ENCODE measurements at places on chromosomes 2 and 18.

GRCh38 chr2:105409717-105410116 is 10.9 kb upstream of the FHL2 start:
- no peak for DNase-seq

DNA sequence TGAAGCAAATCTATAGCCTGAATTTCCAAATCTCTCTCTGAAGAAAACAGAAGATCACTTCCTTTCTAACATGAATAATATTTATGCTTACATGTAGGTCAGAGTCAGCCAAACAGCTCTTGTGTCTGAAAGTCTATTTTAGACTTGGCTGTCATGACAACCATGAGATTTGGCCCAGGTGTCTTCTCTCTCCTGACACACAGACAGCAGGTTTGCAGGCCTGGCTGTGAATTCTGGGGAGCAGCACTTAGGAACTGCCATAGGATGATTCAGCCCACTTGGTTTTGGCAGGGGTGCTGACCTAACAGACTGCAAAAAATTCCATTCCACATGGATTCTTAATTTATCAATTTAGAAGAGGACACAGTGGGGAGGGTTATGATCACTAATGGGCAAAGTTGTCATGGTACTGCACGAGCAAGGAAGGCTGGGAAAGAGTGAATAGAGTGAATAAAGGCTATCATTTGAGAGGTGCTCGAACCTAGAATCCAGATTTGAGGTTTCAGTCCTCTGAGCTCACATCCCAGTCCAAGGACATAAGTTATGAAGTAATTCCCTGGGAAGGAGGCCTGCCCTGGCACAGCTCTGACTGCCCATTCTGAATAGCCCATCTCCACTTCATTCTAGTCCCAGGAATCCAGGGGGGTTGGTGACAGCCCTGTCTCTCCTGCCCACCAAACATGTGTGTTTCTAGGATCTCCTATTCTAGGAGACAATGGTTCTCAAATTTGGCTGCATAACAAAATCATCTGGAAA is 453.9 kb upstream of the TRIB2 start:
- DNase-seq = no peak

GRCh38 chr2:164457271-164457670 is 164.0 kb downstream of the GRB14 start:
- no peak for DNase-seq

GRCh38 chr2:153074207-153074606 is 355.8 kb downstream of the ARL6IP6 start:
- no peak for DNase-seq

GRCh38 chr2:110843496-110843895 is 111.1 kb downstream of the ACOXL start:
- DNase-seq = no peak

DNA sequence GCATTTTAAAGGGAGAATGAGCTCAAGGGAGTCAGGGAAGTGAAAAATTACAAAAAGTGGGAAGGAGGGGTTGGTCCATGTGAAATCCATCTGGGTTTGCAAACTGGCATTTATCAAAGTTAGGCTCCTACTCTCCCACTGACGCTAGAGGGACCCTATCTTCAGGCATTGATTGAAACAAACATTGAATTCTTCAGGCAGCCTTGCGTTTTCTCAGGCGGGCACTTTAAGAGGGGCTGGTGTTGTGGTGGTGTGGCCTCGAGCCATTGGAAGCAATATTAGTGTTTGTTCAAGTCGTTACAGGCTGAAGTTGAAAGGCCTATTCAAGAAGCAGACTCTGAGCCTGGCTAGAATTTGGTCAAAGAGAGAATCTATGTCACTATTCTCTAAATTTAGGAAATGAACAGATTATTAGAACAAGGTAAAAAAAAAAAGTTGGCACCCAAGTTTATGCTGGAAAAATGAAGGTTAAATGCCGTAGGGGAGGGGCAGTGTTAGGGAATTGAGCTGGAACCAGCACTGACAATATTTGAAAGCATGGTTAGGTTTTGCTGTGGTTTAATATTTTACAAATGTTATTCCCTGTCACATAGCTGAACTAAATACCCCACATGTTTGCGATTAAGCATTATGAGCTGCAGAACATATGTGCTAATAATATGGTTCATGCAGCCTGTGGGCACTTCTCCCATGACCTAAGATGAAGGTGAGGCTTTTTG is 36.8 kb downstream of the STON1 start:
- no peak for DNase-seq

- DNase-seq = no peak
Observed at GRCh38 chr2:27209621-27210401, 2.0 kb upstream of the ATRAID start.

DNA sequence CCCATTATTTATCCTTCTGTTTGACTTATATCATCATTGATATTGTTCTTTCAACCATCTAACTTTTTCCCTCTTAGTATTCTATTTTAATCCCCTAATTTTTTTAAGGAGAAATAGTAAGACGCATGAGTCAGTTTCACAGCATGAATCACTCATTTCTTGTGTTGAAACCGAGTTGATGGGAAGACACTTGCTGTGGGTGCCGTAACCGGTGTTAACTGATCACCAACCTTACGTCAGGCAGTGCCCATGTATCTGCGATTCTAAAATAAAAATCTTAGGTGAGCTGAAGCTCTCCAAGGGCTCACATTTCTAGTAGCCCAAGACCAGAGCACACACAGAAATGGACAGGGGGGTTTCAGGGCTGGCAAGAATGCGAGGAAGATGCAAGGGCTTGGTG is 348.1 kb downstream of the GALR1 start:
- no peak for DNase-seq

GRCh38 chr2:238729261-238729935 is 118.5 kb upstream of the TWIST2 start:
- DNase-seq = no peak

DNA sequence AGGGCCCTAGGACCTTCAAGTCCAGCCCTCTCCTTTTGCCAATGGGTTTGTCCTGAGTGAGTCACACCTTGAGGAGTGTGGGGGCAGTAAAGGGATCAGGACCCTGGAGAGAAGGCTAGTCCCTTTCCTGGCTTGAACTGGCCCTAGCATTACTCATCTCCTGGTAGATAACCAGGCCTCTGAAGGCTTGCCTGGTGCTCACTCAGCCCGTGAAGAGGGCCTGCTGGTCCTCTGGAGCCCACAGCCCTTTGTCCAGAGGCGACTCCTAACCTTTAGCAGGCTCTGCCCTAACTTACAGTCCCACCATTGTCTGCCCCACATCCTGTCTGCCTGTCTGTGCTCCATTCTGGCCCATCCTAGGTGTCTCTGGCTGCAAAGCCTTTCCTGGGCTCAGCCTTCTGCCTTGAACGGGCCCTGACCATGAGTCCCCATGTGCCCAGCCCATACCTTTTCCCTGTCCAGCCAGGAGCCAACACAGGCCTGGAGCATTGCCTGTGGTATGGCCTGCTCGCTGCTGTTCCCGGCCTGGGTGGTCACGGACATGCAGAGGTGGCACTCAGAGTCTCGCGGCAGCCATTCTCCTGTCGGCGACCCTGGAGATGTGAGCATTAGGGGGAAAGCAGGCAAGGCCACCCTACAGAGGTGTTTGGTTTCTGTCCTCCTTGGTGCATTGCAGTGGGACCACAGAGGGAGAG is 5.0 kb downstream of the SFTPB start:
- no peak for DNase-seq

- no peak for DNase-seq
Observed at GRCh38 chr2:10513201-10513600, 65.1 kb upstream of the ODC1 start.

- DNase-seq = no peak
Observed at GRCh38 chr2:10171006-10171800, 48.7 kb downstream of the RRM2 start.

DNA sequence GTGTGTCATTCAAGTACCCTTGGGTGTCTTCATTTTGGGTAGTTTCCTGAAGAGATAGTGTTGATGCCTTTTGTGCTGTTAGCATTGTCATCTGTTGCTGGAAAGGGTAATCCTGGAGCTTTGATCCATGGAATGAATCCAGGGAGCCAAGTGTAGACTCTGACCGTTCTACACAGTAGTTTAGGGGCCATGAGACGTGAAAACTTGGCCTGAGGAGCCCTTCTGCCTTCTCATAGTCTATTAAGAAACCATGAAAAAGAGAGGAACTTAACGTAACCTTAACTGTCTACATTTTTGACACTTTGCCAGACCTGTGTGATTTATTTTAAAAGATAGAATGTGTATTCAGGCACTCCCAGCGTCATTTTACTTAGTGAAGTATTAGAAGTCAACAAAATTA is 194.0 kb downstream of the BABAM2 start:
- no peak for DNase-seq

GRCh38 chr2:232789082-232789481 is 12.7 kb upstream of the KCNJ13 start:
- no peak for DNase-seq

GRCh38 chr2:158217593-158217992 is 115.9 kb downstream of the UPP2 start:
- DNase-seq = no peak

GRCh38 chr2:132943829-132944228 is 273.8 kb upstream of the LYPD1 start:
- no peak for DNase-seq

GRCh38 chr2:144358374-144358964 is 161.4 kb downstream of the ZEB2 start:
- DNase-seq = no peak

- no peak for DNase-seq
Observed at GRCh38 chr2:17441055-17441771, 77.0 kb downstream of the RAD51AP2 start.

DNA sequence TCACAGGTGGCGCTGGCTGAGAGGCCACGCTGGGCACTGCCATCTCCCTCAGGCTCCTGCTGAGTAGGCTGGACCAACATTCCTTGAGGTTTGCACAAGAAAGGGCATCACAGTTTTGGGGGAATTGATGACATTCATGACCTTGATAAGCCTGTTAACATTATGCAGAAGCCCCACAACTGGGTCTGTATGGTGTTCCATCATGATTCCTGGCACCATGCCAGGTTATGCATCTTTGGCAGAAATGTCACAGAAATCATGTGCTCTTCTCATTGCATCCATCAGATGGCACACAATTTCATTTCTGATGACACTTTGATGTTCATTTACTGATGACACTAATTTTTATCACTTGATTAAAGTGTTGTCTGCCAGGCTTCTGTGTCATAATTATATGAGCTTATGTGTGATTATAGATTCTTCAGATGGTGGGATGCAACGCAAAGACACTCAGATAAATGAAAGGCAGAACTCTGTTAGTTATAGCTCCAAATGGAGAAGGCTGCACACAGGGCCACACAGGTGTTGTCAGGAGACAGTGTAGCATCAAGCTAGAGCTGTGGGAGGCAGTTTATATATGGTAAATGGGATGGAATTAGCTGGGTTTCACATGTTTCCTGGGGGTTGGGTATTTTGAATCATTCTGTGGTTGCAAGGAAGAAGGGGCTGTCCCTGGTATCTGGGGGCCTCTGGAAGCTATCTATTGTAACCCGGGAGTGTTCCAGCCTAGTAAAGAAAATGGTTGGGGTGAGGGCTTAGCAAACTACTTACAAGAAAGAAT is 191.3 kb downstream of the SLC39A10 start:
- DNase-seq = no peak

DNA sequence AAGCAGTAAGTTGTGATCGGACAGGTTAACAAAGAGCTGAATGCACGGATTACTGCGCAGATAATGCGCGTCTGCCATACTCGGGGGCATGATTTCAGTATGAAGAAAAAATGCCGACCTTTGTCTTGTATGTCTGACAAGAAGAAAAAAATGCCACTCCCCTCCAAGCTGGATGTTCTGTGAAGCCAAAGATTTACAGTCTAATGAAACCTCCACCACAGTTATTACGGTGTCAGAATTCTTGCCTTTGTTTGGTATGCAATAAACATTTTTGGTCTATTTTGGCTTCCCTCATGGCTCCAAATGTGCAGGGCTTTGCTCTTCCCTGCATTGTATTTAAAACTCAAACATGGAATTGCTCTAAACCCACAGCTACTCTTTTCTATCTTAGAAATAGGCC is 72.2 kb upstream of the THUMPD2 start:
- no peak for DNase-seq

- DNase-seq = no peak
Observed at GRCh38 chr2:31397094-31397493, 17.4 kb downstream of the XDH start.

- DNase-seq = no peak
Observed at GRCh38 chr18:72675394-72675793, 131.3 kb upstream of the CBLN2 start.

GRCh38 chr2:23624378-23624777 is 239.4 kb downstream of the KLHL29 start:
- no peak for DNase-seq

GRCh38 chr18:41060967-41061366 is 894.1 kb upstream of the PIK3C3 start:
- DNase-seq = no peak

DNA sequence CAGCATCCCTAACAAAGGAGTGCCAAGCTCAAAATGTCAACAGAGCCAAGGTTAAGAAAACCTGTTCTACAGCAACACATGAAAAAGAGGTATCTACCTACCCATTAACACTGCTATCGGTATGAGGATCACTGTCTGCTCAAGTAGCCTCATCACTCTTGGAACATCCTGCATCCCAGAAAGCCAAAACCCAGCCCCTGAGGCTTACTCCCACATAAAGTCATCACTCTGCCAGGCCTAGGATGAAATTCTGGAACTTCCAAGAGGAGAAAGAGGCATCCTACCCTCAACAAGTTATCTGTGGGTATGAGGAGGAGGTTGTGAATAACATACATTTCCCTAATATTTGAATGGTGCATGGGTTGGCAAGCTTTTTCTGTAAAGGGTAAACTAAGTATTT is 25.5 kb downstream of the CDH2 start:
- DNase-seq = no peak

DNA sequence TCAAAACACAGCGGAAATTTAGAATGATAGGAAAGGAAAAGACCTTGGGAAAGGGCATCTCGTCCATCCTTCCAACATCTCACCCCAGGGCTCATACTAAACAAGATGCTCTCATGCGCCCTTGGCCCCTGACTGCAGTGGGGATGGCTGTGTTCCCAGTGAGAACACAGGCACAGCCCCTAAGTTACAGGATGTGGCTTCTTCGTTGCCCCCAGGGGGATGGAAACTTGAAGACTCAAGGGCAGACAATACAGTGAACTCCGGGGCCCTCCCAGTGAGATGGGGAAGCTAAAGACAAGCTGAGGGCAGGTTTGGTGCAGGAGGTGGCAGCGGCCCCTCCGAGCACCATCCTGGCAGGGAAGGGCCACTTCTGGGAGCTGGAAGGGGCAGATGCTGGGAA is 139.7 kb downstream of the INO80D start:
- DNase-seq = no peak

DNA sequence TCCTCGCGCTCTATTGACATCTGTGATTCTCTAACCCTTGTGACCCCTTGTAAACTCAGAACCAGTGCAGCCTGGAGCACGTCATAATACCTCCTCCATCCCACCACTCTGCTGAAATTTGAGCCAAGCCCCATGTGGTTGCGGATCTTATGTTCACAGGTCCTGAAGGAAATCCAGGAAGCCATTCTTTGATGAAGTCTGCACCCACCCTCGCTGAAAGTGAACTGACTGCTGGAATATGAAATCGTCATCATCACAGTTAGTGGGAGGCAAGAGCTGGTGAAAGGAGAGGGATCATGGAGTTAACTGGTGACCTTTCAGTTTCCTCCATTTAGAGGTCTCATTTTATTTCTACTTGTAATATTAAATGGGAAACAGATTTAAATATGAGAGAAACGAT is 21.6 kb downstream of the ZEB2 start:
- DNase-seq = no peak
